ENCODE measurements at places on chromosomes 5 and 9. TPM values are rescaled to one million over a fixed set of nuclear protein-coding genes. Genes with fewer than 3 reads are reported as not detected.

- no peak for DNase-seq
- H3K27ac ChIP-seq = no peak overlapping the region
- no peaks in the 10 kb centered on the region for H3K4me1 ChIP-seq
- peaks cover 4% of the 10 kb centered on the region for H3K36me3 ChIP-seq
These were observed 224.7 kb downstream of the NFIB start for GRCh38 chr9:14089051-14089803.

Gene STING1
- 8.4 TPM for polyA plus RNA-seq

Gene CYLC2
- polyA plus RNA-seq = not detected

Gene ZBTB34
- 1.4 TPM for polyA plus RNA-seq

Gene PDE8B
- polyA plus RNA-seq = 0.23 TPM

DNA sequence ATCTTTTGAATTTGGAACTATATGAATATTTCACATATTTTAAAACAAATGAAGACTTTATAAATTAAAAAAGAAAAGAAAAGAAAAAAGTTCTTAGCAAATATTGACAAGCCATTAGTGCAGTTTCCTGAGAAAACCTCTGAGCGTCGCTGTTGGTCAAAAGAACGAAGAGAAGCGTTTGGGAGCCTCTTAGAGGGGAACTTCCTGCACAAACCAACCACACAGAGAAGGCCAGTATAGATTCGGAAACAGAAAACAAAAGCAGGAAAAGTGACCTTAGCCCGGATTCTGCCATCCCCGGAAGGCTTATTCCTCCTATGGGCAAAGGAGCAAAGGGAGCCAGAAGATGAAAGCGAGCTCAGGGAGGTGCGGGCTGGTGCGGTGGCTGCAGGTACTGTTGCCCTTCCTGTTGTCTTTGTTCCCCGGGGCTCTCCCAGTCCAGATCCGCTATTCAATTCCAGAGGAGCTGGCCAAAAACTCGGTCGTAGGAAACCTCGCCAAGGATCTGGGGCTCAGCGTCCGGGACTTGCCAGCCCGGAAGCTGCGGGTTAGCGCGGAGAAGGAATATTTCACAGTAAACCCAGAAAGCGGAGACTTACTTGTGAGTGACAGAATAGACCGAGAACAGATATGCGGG lies at the start of gene PCDHGB2:
Gene PCDHGB2, plus strand, starts transcription at position 205 of the 637 bp plus-strand sequence. Its CDS starts 142 bp downstream, at position 347.
- H3K36me3 ChIP-seq = no peaks in the 10 kb centered on the region
- no peak within 1 kb of the TSS for H3K27ac ChIP-seq
- no peak within 1 kb of the TSS for H3K4me3 ChIP-seq
- H3K4me1 ChIP-seq = no peaks in the 10 kb centered on the region

Gene LCP2
- polyA plus RNA-seq = 22.3 TPM

- H3K4me1 ChIP-seq = peaks cover 10% of the 10 kb centered on the region
- DNase-seq = no peak
- H3K36me3 ChIP-seq = no peaks in the 10 kb centered on the region
- H3K4me3 ChIP-seq = no peak overlapping the region
- no peak overlapping the region for H3K27ac ChIP-seq
- H3K27me3 ChIP-seq = no peaks in the 10 kb centered on the region
These were observed 202.8 kb upstream of the KLF9 start for GRCh38 chr9:70617033-70617828.

DNA sequence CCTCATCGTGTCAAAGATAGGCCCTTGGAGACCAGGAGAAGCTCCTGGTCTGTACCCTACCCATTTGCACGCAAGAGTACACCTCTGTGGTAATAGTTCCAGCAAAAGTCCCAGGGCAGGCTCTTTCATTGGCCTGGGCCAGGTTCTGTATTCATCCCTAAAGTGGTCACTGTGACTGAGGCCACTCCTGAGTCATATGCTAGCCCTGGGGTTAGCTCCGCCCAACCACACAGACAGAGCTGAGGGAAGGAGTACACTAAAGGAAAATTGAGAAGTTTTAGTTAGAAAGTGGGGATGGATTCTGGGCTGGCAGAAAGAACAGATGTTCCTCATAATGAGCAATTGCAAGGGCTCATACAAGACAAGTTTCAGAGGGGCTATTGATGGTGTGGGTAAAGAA lies 206.7 kb downstream of the ARHGAP26 start:
- DNase-seq = no peak
- H3K27ac ChIP-seq = no peak overlapping the region
- H3K36me3 ChIP-seq = no peaks in the 10 kb centered on the region
- no peak overlapping the region for H3K4me3 ChIP-seq

Gene RANBP3L
- not detected for polyA plus RNA-seq

Gene CDH9
- not detected for polyA plus RNA-seq

DNA sequence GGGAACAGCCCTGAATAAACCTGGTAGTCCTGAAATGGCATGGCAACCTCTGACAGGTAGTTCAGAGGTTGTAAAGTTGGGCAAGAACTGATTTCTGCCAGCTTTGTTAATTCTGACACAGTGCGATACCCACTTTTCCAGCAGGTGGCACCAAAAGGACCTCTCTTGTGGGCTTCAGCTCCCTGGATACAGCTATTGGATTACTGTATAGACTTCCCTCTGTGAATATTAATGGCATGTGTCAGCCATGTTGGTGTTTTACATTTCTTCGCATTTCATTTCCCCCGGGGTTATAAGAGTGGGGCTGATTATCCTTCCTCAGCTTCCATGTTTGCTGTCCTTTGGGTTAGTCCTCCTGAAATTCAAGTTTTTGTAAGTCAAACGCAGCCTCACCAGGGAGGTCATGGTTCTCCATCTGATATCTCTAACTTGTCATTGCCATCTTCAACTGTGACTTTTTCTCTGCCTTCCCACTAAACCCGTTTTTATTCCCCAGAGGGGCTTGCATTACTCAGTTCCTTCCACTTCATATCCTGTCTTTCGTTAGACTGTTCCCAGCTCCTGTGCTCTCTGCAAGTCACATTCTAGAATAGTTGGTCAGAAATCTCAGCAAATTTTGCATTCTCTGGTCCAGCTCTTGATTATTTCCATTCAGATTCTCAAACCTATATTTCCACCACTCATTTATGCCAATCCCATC lies 135.6 kb downstream of the LIFR start:
- H3K4me3 ChIP-seq = no peak overlapping the region
- no peak overlapping the region for H3K27ac ChIP-seq
- no peaks in the 10 kb centered on the region for H3K4me1 ChIP-seq
- DNase-seq = peak; percentile 69
- H3K36me3 ChIP-seq = no peaks in the 10 kb centered on the region
- no peaks in the 10 kb centered on the region for H3K27me3 ChIP-seq

- H3K36me3 ChIP-seq = no peaks in the 10 kb centered on the region
- no peaks in the 10 kb centered on the region for H3K4me1 ChIP-seq
- H3K27me3 ChIP-seq = no peaks in the 10 kb centered on the region
- no peak overlapping the region for H3K4me3 ChIP-seq
- H3K27ac ChIP-seq = no peak overlapping the region
These were observed 64.4 kb upstream of the SUB1 start for GRCh38 chr5:32520972-32521371.

GRCh38 chr5:124906339-124907097 lies 160.1 kb upstream of the ZNF608 start:
- no peak overlapping the region for H3K4me3 ChIP-seq
- peaks cover 43% of the 10 kb centered on the region for H3K4me1 ChIP-seq
- H3K27ac ChIP-seq = peak overlapping the region; percentile 83
- peak; percentile 87 for DNase-seq
- no peaks in the 10 kb centered on the region for H3K36me3 ChIP-seq
- no peaks in the 10 kb centered on the region for H3K27me3 ChIP-seq

- no peak for DNase-seq
- peaks cover 13% of the 10 kb centered on the region for H3K36me3 ChIP-seq
- no peak overlapping the region for H3K27ac ChIP-seq
These were observed 8.7 kb upstream of the ST6GALNAC6 start for GRCh38 chr9:127907867-127908659.

- no peak for DNase-seq
- H3K4me1 ChIP-seq = peaks cover 23% of the 10 kb centered on the region
- H3K4me3 ChIP-seq = no peak overlapping the region
- no peaks in the 10 kb centered on the region for H3K27me3 ChIP-seq
These were observed 23.9 kb downstream of the FGF10 start for GRCh38 chr5:44365345-44365744.

GRCh38 chr5:109805883-109806282 lies 116.2 kb downstream of the MAN2A1 start:
- H3K27me3 ChIP-seq = no peaks in the 10 kb centered on the region
- H3K4me1 ChIP-seq = no peaks in the 10 kb centered on the region
- H3K4me3 ChIP-seq = no peak overlapping the region

Gene FGD3
- 2.5 TPM for polyA plus RNA-seq

Gene LCN2
- 9.6 TPM for polyA plus RNA-seq

- DNase-seq = no peak
- no peaks in the 10 kb centered on the region for H3K36me3 ChIP-seq
- H3K27ac ChIP-seq = no peak overlapping the region
- no peak overlapping the region for H3K4me3 ChIP-seq
- no peaks in the 10 kb centered on the region for H3K4me1 ChIP-seq
These were observed 63.8 kb downstream of the ATP10B start for GRCh38 chr5:160788102-160788660.

Gene CDKN2B-AS1
- polyA plus RNA-seq = 250 TPM

DNA sequence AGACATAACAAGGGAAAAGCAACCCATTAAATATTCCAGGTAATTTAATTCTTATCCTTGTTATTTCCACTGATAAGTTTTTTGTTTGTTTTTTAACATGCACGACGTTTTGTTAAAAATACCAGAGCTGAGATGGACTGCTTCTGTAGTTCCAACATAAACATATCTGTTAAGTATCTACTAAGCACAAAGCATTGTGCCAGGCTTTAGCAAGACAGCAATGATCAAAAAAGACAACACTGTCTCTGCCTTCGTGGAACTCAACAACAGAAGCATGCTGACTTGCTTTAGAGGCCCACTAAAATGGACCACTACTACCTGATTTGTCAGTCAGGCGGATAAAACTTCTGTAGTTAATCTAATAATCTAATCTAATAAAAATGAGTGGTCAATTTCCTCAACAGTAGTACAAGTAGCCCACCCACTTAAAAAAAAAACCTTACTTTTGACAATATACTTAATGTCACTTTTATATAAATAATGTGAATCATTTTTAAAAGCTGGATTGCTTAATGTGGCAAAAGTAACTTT lies 3.1 kb downstream of the RAB14 start:
- no peak overlapping the region for H3K27ac ChIP-seq
- peaks cover 67% of the 10 kb centered on the region for H3K4me1 ChIP-seq
- DNase-seq = no peak
- peak overlapping the region; percentile 0 for H3K4me3 ChIP-seq
- H3K27me3 ChIP-seq = no peaks in the 10 kb centered on the region
- H3K36me3 ChIP-seq = no peaks in the 10 kb centered on the region

DNA sequence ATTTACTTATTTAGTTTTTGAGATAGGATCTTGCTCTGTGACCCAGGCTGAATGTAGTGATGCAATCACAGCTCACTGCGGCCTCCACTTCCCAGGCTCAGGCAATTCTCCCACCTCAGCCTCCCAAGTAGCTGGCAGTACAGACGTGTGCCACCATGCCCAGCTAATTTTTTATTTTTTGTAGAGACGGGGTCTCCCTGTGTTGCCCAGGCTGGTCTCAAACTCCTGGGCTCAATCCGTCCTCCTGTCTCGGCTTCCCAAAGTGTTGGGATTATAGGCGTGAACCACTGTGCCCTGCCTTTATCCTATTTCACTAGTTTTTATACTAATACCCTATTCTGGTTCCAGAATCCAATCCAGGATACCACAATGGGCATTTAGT lies 6.8 kb downstream of the RPS14 start:
- DNase-seq = no peak
- no peaks in the 10 kb centered on the region for H3K27me3 ChIP-seq
- peaks cover 46% of the 10 kb centered on the region for H3K36me3 ChIP-seq
- peak overlapping the region; percentile 67 for H3K27ac ChIP-seq
- peaks cover 13% of the 10 kb centered on the region for H3K4me1 ChIP-seq

DNA sequence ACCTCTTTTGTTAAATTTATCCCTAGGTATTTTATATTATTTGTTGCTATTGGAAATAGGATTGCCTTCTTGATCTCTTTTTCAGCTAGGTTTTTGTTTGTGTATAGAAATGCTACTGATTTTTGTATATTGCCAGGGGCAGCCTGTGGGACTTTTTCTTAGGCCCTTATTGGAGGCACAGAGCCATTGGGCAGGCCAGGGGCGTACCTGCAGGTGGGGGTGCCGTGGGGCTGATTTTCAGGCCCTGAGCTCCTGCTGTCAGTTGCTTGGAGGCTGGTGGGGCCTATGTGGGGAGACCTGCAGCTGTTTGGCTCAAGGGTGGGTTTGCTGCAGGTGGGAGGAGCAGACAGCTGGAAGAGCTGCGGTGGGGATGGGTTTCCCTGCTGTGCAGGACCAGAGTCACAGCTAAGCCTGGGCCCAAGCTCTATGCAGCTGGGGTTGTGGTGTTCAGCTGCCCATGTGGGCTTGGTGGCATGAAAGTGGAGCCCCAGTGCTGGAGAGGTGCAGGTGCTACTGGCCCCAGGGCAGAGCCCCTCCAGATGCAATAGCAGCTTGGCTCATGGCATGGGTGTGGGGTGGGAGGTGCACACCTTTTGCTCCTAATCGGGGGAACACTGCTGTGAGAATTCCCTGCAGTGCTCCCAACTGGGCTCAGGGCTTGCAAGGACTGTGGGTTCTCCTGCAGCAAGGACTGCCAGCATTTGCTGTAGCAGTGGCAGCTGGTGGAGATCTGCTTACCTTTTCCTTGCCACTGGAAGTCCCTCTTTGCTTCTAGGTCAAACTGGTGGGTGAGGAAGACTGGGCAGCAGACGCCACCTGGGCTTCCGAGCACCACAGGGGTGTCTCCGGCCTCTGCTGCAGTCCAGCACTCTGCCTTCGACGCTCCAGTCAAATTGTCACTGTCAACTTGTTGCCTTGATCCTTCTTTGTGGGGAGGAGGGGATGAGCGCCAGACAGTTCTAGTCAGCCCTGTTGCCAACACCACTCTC lies 7.6 kb upstream of the CLPTM1L start:
- DNase-seq = no peak
- H3K36me3 ChIP-seq = no peaks in the 10 kb centered on the region
- H3K4me3 ChIP-seq = no peak overlapping the region
- H3K27me3 ChIP-seq = peaks cover 8% of the 10 kb centered on the region
- H3K27ac ChIP-seq = no peak overlapping the region
- no peaks in the 10 kb centered on the region for H3K4me1 ChIP-seq
